Left renal cortex interstitium (tissue), 4 donors: ENCODE measurements at places on chromosomes 7 and 10.

GRCh38 chr7:54946271-54946670, 72.5 kb upstream of the EGFR start:
- no peak for DNase-seq

GRCh38 chr7:150360363-150361058, 8.1 kb upstream of the REPIN1 start:
- DNase-seq, result no peak

DNA sequence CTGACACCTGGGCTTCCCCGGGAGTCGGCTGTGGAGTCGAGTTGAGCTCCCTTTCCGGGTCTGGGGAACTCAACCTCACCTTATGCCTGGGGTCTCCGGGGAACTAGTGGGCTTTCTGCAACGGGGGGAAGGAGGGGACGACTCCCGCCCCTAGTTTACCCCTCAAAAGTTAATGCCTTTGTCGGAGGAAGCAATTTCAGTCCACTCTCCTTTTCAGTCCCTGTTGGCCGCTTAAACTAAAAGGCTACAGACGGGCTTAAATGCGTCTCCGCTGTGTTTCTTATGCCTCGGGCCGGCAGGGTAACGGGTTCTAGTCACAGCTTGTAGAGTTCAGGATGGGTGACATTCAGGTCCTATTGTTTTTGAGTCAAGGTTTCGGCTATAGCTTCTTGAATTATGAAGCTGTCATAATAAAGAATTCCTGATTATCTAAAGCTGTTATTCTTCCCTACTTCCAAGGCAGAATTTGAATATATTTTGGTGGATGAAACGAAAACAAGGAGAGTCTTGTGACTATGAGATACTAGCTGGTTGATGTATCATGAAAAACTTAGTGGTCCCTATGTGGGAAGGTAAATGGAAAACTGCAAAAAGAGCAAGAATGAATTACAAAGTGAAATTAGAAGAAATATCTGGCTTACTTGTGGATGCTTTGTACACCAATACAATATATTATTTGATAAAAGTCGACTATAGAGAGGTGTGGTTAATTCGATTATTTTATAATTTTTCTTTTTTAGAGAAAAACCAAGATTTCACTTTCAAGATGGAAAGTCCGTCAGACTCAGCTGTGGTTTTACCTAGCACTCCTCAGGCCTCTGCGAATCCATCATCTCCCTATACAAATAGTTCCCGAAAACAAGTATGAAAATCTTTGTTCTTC, 495 bp downstream of the SFR1 start:
- DNase-seq, result no peak

DNA sequence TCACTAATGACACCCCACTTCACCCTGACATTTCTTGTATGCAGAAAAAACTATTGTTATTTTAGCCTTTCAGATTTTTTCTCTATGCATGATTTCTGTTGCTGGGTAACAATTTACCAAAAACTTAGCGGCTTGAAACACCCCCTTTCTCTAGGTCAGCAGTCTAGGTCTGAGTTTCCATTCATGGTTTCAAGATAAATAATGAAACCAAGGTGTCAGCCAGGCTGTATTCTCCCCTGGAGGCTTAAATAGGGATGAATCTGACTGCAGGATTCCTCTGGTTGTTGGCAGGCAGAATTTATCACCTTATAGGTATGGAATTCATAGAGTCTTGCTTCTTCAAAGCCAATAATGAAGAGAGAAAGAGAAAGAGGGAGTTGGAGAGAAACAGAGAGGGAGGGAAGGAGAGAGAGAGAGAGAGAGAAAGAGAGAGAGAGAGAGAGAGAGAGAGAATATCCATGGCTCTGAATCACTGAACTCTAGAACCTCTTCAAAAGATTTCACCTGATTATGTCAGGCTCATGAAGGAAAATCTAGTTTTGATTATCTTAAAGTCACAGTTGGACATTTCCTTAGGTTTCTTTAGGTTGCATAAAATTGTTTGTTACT, 1224.6 kb upstream of the LRRTM3 start:
- no peak for DNase-seq

DNA sequence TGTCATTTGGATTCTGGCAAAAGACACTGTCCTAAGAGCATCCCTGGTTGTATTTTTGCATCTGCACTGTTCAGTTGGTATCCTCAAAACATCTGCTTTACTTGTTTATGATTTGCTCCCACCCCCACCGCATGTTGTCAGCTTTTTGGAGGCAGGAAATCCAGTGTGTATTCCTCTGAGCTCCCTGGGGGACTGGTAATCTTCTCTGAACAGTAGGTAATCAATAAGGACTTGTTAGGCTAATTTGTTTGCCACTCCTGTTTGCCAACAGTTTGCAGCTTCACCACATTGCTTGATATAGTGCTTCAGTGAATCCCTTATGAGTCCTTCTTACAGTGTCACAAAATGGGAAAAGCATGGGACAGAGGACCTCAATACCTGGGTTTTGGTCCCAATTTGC, 49.1 kb downstream of the FEZF1 start:
- DNase-seq, result no peak

GRCh38 chr10:71042699-71043098, 154.3 kb upstream of the PCBD1 start:
- no peak for DNase-seq

- no peak for DNase-seq
Measured at GRCh38 chr7:101919363-101920115, 102.1 kb downstream of the CUX1 start.

- no peak for DNase-seq
Measured at GRCh38 chr10:92916433-92916832, 68.1 kb downstream of the EXOC6 start.

GRCh38 chr7:51354897-51355296, 38.3 kb upstream of the COBL start:
- DNase-seq, result no peak

DNA sequence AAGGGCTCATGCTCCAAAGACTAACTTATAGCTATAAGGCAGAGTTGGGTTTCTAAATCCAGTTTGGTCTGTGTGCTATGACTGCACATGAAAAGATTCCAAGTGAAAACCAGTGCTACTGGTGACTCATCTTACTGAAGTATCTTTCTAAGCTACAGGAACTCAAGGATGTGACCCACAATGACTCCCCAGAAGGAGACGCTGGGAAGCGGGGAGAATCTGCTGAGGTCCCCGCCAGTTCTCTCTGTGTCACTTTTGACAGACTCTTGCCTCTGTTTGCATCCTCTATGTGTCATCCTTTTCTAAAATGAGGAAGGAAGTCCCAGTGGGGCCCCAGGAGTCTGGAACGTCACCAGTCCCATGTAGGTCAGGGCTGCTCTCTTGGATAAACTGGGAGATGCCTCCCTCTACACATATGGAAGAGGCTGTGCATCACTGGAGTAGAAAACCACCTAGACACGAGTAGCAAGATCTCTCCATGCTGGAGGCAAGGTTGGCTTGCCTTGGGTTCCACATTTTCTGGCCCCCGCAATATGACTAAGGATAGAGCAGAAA, 28.8 kb upstream of the GPR26 start:
- DNase-seq, result no peak

DNA sequence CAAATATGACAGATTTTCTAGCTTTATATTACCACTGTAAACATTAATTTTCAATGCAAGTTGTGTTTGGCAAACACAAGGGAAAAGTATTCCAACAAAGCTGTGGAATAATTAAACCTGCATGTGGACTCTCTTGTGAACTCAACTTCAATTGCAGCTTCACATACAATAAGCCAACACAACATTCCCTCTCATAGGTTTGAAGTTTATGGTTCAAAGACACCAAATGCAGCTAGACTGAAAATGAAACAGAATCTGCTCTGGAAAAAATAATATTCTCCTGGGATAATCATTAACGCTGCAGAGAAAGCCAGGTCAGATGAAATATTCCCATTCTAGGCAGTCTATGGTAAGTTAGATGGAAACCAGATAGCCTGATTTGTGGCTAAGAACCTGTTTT, 105.8 kb upstream of the VIPR2 start:
- DNase-seq, result no peak

- DNase-seq, result no peak
Measured at GRCh38 chr10:95496951-95497350, 64.2 kb downstream of the SORBS1 start.

GRCh38 chr10:120012131-120012400, 119.5 kb downstream of the SEC23IP start:
- DNase-seq, result no peak

GRCh38 chr7:158843771-158844170, 12.6 kb upstream of the DYNC2I1 start:
- no peak for DNase-seq

DNA sequence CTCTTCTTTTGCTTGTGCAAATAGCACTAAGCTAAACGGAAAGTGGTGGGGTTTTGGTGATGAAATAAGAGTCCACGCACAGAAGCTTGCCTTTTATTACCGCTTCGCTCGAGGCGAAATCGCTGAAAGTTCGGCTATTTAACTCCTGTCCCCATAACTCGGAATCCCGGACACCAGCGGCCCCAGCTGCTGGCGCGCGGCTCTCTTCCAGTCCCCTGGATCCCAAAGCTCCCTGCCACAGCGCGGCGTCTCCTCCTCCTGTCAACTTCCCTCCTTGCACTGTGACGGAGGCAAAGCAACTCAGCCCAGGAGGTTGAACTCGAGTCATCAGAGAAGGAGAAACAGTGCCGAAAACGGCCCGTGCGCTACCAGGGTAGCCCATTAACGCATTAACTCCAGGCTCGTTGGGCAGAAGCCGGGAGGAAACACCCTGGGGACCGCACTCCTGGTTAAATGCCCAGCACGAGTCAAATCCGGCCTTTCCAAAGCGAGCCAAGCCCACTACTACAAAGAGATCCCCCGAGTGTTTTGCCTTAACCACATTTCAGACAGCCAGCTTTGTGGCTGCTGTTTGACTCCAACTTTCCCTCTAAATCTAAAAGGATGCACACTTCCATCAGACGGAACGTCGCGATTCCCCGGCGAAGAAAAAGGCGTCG, 1.3 kb downstream of the SEMA3D start:
- DNase-seq, result peak; percentile 66

GRCh38 chr7:80335511-80336231, 176.2 kb downstream of the GNAT3 start:
- peak; percentile 34 for DNase-seq

DNA sequence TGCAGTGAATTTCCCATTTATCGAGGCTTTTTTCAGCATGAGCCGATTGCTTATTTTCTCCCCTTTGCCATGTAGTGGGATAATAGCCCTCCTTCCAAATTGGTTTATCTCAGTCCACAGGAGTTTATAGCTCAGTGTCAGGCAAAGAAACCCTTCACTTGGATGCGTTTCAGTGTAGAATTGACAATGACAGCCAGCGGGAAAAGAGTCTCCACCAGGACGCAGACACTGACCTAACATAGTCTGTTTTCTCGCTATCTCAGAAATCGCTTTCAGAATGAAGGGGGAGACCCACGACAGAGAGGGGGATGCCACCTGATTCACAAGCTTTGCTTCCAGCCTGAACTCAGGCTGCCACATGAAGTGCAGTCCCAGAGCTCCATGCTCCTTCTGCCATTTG, 43.5 kb upstream of the TCERG1L start:
- DNase-seq, result no peak
